ENCODE measurements at places on chromosomes 3 and 15.

GRCh38 chr3:184423561-184423960 is 43.7 kb downstream of the CHRD start:
- DNase-seq: no peak

DNA sequence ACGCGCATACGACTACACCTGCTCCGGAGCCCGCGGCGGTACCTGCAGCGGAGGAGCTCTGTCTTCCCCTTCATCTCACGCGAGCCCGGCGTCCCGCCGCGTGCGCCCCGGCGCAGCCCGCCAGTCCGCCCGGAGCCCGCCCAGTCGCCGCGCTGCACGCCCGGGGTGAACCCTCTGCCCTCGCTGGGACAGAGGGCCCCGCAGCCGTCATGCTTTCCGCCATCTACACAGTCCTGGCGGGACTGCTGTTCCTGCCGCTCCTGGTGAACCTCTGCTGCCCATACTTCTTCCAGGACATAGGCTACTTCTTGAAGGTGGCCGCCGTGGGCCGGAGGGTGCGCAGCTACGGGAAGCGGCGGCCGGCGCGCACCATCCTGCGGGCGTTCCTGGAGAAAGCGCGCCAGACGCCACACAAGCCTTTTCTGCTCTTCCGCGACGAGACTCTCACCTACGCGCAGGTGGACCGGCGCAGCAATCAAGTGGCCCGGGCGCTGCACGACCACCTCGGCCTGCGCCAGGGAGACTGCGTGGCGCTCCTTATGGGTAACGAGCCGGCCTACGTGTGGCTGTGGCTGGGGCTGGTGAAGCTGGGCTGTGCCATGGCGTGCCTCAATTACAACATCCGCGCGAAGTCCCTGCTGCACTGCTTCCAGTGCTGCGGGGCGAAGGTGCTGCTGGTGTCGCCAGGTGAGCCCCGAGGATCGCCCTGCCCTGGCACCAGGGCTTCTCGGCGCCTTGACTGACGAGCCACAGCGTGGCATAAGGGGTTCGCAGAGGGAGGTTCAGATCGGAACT is 420 bp downstream of the SLC27A2 start:
- no peak for DNase-seq

DNA sequence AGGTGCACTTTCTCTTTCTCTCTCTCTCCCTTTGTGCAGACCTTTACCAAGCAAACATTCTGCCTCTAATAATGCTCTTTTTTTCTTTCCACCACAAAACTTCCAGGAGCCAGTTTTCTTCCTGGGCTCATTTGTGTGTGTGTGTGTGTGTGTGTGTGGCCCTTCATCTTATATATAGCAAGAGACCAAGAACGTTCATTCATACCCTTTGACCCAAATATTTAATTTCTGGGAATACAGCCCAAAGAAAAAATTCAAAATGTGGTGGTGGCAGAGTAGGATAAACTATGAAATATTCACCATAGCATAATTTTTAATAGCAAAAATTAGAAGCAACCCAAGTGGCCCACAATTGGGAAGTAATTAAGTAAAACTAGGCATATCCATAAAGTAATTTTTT is 398.9 kb downstream of the IGSF11 start:
- no peak for DNase-seq

DNA sequence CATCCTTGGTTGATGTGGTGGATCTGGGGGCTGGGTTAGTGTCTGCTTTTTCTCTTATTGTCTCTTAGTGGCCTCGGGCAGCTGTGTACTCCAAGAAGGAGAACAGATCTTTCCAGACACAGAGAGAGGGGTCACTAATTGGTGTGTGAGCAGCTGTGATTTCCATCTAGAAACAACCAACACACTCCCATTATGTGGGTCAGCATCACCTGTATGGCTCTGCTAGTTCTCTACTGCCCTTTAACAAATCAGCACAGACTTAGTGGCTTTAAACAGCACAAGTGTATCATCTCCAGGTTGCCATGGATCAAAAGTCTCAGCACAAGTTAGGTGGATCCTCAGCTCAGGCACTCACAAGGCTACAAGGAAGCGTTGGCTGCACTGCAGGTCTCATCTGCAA is 156.8 kb downstream of the LRTM1 start:
- no peak for DNase-seq

GRCh38 chr3:155032918-155033317 is 47.2 kb upstream of the MME start:
- DNase-seq: no peak

DNA sequence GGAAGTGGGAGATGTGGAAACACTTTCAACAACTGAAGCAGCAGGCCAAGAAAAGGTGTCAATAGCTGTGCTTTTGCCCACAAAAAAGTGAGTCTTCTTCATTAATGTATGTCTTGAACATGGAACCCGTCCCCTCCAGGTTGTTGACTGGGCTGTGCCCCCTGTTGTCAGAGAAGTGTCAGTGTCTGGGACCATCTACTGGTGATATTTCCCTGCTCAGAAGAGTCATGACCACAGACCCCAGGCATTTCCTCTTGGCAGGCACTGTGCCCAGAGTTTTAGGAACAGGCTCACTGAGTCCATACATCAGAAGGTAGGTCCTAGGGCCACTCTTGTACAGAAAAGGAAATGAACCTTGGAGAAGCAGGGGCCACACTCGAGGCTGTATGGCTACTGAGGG is 54.8 kb upstream of the LARS2 start:
- DNase-seq: no peak

DNA sequence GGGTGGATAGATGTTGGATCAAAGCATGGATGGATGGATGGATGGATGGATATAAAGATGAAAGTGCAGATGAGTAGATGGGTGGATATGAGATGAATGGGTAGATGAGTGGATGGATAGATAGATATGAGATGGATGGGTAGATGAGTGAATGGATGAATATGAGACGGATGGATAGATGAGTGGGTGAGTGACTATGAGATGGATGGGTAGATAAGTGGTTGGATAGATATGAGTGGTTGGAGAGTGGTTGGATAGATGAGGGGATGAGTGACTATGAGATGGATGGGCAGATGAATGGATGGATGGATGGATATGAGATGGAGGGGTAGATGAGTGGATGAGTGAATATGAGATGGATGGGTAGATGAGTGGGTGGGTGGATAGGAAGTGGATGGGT is 204.6 kb upstream of the TLE3 start:
- no peak for DNase-seq

DNA sequence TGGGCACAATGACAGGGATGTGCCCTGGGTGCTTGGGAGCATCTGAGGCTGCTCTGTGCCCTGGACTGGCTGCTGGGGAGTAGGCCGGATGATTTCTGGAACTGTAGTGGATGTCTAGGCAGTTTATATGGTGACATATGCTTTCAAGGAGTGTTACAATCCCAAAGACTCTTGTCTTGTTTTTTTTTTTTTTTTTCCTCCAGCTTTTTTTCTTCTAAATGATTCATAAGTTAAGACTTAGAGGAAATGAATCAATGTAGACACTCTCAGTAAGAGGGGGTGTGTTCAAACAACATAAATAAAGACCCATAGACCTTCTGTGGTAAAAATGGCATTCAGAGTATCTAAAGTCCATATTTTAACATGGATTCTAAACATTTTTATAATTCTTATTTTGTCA is 706.1 kb upstream of the GOLIM4 start:
- DNase-seq: no peak

- no peak for DNase-seq
These were observed 41.6 kb upstream of the DUSP7 start for GRCh38 chr3:52097851-52098507.

GRCh38 chr3:156642750-156643728 is 31.4 kb upstream of the TIPARP start:
- DNase-seq: no peak

- DNase-seq: no peak
These were observed 9.5 kb downstream of the GORASP1 start for GRCh38 chr3:39097716-39098472.

GRCh38 chr3:129424185-129424841 is 4.1 kb downstream of the EFCAB12 start:
- DNase-seq: no peak

All from stimulated activated CD8-positive, alpha-beta memory T cell treated with anti-CD3 and anti-CD28 coated beads, Interleukin-15, amount 100 ng/mL, for 4 hours (primary cell).